NCI-H1105 treated with DMSO at 0.1 percent for 48 hours (cell line): ENCODE measurements at places on chromosomes 5 and 9.

DNA sequence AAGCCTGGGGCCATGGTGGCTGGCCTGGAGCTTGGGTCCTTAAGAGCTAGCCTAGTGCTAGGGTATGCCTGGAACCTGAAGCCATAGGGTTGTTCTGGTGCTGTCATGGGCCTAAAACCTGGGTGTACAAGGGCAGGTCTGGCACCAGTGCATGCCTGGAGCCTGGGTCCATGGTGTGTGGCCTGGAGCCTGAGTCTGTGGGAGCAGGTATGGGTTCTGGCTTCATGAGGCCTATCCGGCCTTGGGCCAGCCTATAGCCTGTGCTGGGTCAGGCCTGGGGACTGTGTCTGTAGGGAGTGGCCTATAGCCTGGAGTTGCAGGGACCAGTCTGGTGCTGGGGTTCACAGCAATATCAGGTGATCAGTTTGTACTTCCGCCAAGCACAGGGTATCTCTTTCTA, 347.2 kb upstream of the MEF2C start:
- no peak for DNase-seq

DNA sequence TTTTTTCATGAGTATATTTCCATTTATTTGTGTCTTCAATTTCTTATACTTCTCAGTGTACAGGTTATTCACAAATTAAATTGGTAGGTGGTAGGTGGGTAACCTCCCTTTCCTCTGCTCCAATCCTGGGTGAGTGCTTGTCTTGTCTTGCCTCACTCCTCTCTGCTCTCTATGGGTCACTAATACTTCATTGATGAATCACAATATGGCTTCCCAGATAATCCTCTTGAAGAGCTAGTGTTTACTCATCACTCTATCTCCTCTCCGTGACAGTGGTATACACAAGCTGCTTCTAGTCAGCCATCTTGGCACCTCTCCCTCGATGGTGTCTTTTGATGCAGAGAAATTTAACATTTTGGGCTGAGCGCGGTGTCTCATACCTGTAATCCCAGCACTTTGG, 331.8 kb upstream of the NMUR2 start:
- DNase-seq: no peak

DNA sequence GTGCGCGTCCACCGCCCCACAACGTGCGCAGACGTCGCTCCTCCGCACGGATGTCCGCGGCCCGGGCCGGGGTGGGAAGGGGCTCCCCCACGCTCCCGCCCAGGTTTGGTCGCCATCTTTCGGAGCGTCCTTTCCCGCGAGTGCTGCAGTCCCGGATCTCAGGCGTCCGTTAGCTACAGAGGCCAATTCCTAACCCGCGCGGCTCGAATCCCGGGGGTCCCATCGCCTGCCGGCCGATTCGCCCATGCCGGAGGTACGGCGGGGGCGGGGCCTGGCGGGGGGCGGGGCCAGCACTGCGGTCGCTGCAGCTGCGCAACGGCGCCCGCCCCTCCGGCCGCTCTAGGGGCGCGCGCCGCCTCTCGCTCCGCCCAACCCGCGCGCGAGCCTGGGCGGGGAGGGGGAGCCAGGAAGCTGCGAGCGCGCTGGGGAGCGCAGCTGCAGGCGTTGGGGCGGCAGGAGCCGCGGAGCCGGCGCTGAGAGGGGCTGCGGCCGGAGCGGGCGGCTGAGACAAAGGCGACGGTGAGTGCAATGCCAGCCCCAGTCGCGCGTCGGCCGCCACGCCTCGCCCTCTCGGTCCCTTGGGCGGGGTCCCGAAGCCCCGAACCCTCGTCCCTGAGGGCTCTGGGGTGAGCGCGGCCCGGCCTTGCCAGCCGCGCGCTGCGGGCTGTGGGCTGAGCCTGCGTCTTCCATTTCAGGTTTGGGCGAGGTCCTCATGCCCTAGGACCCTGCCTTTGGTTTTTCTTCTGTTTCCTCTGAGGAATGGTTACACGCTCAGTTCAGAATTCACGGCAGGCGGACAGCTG, at the start of gene CDC42SE2:
CDC42SE2 (plus strand) TSS at position 406 of the 803 bp plus-strand sequence. CDS start 95,441 bp downstream, outside the sequence.
- peak; percentile 63 for DNase-seq

GRCh38 chr9:26231391-26231790, 553.1 kb upstream of the TUSC1 start:
- no peak for DNase-seq

- peak; percentile 29 for DNase-seq
These were observed 15.1 kb downstream of the PDLIM4 start for GRCh38 chr5:132272311-132273210.

DNA sequence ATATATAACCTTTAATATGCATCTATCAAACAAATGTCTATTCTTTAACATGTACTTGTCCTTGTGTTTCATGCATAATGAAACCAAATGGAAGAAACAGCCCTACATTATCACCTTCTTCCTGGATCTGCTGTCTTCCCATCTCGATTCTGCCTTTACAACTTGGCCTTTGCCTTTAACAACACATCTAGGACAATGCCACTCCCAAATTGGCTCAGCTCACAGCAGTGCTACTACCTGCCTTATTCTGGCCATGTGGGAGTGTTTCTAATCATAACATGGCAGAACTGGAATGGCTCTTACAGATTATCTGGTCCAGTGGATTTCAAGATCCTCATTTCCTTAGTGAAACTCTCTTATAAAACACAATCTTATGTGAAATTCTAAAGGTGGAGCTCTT, 176.5 kb downstream of the CARTPT start:
- DNase-seq: no peak

DNA sequence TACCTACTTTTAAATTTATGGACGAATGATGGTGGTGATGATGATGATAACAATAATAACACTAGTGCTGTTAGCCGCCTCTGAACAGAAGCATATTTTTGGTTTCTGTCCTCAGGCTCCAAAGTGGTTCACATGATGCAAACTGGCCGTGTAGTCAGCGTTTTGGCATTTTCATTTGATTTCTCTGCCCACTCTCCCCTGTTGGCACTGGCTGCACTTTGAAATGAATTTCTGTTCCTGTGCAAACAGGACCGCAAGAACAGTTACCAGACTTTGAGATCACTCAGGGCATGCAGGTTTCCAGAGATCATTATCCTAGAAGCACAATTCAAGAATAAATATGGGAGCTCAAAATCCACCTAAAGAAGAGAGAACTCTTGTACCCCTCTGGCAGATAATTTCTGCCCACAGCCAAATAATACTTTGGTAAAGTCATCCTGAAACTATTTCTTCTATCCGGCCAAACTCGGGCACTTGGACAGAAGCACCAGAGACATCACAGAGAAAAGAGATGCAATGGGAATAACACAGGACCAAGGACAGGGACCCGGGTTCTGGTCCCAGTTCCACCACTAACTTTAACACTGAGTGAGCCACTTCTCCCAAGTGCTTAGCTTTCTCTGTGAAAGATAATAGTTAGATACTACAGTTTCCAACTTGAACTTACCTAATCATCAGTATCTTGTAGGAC, 201.7 kb upstream of the PTGER4 start:
- no peak for DNase-seq

- DNase-seq: no peak
These were observed 9.7 kb downstream of the CDC37L1 start for GRCh38 chr9:4689021-4689420.

DNA sequence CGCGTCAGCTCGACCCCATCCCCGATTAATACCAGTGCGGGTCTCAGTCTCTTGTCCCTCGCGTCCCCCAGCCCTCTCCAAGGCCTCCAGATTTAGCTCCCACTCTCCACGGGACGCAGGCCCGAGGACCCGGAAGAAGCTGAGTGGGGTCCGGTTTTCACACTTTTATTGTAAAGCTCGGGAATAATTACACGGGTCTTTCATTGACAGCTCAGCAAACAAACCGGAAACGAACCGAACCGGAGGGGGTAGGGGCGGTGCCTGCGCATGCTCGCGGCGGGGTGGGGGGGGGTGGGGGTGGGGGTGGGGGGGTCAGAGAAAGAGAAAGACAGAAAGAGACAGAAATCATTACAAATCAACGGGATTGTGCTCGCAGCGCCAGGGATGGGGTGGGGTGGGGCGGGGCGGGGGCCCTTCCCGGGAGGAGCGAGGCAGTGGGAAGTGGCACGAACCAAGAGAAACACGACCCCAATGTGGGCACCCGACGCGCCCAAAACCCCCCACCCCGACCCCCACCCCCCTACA, 27.9 kb downstream of the PCDH1 start:
- no peak for DNase-seq

DNA sequence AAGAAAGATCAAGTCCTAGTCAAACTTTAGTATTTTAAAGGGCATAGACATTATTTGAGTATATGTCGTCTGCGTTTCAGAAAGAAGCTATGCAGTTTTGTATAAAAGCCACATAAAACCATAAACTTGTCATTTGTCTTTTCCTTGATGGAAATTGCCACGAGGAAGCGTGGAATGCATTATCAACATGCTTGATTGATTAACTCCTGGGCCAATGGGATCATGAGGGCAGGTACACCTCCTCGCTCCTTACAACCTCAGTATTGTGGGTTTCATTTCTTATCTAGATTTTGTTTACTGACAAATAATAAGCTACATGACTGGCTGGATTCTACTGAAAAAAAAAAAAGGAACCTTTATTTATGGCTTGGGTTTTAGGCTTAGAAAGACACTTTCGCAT, 122.5 kb upstream of the RFX3 start:
- no peak for DNase-seq

- DNase-seq: no peak
These were observed 34.8 kb upstream of the CDH6 start for GRCh38 chr5:31158686-31159085.

DNA sequence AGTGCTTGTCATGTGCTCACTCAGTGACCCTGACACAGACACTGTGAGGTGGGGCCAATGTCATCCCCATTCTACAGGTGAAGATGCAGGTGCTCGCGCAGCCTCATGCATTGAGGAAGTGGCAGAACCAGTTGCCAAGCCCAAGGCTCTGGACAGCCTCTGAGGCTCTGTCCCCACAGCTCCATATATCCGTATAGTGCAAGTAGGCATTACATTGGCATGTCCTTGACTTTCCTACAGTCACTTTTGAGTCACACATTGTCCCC, 58.8 kb upstream of the ANGPTL2 start:
- no peak for DNase-seq

DNA sequence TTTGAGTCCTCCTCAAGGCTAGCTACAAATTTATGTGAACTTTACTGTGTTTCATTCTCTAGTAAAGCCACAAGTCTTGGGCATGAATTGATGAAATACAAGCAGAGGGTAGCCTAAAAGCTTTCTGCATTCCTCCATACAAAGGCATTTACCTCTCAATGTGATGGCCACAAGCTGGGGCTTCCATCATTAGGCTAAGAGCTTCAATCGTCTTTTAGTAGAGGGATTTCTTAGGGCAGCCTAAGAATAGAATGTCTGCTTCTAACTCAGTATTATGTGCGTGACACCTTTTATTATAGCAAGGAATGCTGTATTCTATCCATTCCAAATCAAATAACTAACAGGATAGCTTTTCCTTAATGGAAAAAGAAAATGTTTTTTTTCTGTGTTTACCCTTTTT, 3.7 kb downstream of the PLAC8L1 start:
- DNase-seq: no peak

GRCh38 chr5:103119765-103120606, at the start of the genes GIN1 and PPIP5K2:
TSS of gene GIN1 (minus strand) at chr5:103120138. CDS start at chr5:103108707, 11,431 bp downstream.
TSS of gene PPIP5K2 (plus strand) at chr5:103120301. CDS start at chr5:103129590, 9,289 bp downstream.
- peak; percentile 93 for DNase-seq

DNA sequence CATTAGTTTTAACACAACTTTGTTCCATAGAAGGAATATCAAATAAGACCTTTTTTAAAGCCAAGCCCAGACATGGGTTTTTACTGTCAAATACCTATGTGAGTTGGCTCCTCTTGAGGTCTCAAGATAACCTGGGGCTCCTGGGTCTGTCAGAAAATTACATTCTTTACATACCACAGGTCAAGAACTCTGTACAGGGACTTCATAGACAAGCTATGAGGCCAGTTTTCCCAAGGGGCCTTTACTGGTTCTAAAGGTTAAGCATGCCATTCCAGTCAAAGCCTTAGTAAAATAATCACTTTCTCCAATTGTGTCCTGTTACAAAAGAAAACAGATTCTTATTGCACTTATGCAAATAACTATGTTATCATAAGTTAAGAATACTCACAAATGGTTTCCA, 15.5 kb upstream of the SMC2 start:
- no peak for DNase-seq

- DNase-seq: no peak
These were observed 592.8 kb downstream of the CSNK1G3 start for GRCh38 chr5:124104821-124105220.

DNA sequence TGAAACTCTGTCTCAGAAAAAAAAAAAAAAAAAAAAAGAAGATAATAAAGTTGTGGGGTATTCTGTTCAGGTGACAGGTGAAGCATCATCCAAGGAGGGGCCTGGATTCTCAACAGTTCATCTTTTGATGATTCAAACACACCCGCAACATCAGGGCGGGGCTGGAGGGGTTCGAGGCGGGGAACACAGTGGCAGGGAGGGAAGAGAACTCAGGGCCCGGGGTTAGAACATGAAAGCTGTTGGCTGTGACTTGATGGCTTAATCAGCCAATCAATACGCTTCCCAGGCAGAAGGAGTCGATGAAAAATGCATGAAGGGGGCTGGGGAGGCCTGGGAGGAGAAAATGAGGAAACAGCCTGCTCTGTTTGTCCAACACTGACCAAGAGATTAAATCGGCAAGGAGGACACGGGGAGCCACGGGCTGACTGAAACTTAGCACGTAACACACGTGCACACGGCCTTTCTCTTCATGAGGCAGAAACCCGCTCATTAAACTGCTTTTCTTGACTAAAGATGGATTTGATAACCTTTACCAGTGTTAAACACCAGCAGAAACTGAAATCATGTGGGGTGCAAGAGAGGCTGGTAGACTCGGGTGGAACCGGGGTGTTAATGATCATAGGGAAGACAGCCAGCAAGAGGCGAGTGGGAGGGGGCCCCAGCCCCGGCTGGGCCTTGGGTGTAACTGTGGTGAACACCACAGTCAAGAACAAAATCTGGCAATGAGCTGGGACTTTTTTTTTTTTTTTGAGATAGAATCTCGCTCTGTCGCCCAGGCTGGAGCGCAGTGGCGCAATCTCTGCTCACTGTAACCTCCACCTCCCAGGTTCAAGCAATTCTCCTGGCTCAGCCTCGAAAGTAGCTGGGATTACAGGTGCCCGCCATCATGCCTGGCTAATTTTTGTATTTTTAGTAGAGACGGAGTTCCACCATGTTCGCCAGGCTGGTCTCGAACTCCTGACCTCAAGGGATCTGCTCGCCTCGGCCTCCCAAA, 105.7 kb upstream of the RAPGEF1 start:
- DNase-seq: no peak

GRCh38 chr5:170769246-170769645, 14.3 kb upstream of the GABRP start:
- peak; percentile 70 for DNase-seq

GRCh38 chr5:159003045-159004030, 96.4 kb downstream of the EBF1 start:
- DNase-seq: peak; percentile 0

DNA sequence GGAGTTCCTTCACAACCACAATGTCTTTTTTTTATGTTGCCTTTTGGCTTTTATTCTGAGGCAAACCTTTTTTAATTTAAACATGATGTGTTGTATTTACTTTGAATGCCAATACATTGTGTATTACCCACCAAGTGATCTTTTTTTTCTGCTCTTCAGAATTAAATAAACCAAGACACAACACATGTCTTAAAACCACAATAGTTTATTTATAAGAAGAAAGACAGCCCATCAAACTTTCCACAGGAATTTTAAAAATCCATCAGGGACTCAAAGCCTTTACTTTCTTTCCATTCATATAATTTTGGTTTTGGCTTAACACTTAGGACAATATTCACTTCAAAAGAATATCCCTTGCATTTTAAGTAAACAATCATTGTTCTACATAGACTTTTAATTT, 321.8 kb upstream of the MEF2C start:
- no peak for DNase-seq
